ENCODE measurements at places on chromosomes 1 and 21.

GRCh38 chr1:45266151-45266801 lies 59.9 kb upstream of the ZSWIM5 start:
- H3K36me3 ChIP-seq: peaks cover 13% of the 10 kb centered on the region
- peaks cover 2% of the 10 kb centered on the region for H3K27me3 ChIP-seq
- no peak for DNase-seq

GRCh38 chr1:47396671-47397196 lies 19.4 kb upstream of the FOXE3 start:
- no peak overlapping the region for H3K4me3 ChIP-seq
- no peaks in the 10 kb centered on the region for H3K36me3 ChIP-seq
- H3K27ac ChIP-seq: no peak overlapping the region
- H3K27me3 ChIP-seq: peaks cover 2% of the 10 kb centered on the region
- no peak for DNase-seq

GRCh38 chr1:72483846-72484357 lies 201.6 kb upstream of the NEGR1 start:
- H3K4me1 ChIP-seq: no peaks in the 10 kb centered on the region
- H3K36me3 ChIP-seq: peaks cover 16% of the 10 kb centered on the region
- no peaks in the 10 kb centered on the region for H3K27me3 ChIP-seq
- H3K27ac ChIP-seq: no peak overlapping the region
- no peak for DNase-seq
- no peak overlapping the region for H3K4me3 ChIP-seq

DNA sequence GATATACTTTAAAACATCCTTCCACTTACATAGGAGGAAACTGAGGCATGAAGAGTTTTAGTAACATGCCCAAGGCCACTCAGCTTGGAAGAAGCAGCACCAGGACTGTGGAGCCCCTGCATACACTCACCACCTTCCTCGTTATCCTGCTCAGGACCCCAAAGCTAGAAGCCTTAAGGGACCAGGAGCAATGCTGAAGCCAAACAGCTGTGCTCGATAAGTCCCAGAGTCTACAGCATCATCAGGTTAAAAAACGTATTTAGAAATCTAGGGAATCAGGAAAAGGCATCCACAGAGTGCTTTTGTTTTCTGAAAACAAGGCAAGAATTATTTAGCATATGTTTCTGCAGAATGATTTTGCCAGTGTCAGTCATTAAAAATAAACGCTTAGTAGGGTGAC lies 301.7 kb upstream of the ESRRG start:
- no peak overlapping the region for H3K4me3 ChIP-seq
- H3K4me1 ChIP-seq: no peaks in the 10 kb centered on the region
- H3K36me3 ChIP-seq: no peaks in the 10 kb centered on the region

DNA sequence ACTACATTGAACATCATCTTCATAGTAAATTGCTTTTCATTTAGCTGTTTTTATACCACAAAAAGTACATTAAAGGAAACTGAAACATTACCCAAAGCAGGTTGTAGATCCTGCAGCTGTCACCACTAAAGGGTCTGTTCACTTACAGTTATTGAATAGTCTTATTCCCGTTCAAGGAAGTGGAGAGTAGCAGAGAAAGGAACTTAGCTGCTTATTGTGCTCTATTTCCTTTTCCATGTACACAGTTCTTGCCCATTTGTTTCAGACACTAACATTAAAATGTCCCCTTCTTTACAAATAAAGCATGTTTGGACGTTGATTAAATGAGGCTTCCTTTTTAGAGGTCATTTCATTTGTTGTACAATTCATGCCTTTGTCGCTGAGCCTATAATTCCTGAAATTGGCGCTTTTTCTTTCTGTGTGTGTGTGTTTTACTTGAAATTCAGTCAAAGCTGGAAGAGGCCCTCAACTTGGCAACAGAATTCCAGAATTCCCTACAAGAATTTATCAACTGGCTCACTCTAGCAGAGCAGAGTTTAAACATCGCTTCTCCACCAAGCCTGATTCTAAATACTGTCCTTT lies 44.4 kb upstream of the BMP8A start:
- no peak for DNase-seq
- H3K4me1 ChIP-seq: no peaks in the 10 kb centered on the region
- H3K36me3 ChIP-seq: peaks cover 14% of the 10 kb centered on the region
- H3K4me3 ChIP-seq: no peak overlapping the region
- peak overlapping the region; percentile 15 for H3K27ac ChIP-seq

GRCh38 chr1:117527566-117528102 lies 78.2 kb upstream of the TENT5C start:
- no peaks in the 10 kb centered on the region for H3K27me3 ChIP-seq
- H3K4me1 ChIP-seq: no peaks in the 10 kb centered on the region
- H3K36me3 ChIP-seq: no peaks in the 10 kb centered on the region
- no peak overlapping the region for H3K27ac ChIP-seq
- no peak overlapping the region for H3K4me3 ChIP-seq

GRCh38 chr21:16420031-16420724 lies 690.4 kb downstream of the USP25 start:
- H3K27ac ChIP-seq: no peak overlapping the region
- H3K4me1 ChIP-seq: peaks cover 13% of the 10 kb centered on the region
- no peaks in the 10 kb centered on the region for H3K36me3 ChIP-seq
- no peak for DNase-seq
- no peaks in the 10 kb centered on the region for H3K27me3 ChIP-seq

GRCh38 chr1:176195547-176195946 lies 11.5 kb downstream of the COP1 start:
- H3K4me3 ChIP-seq: no peak overlapping the region
- H3K4me1 ChIP-seq: peaks cover 4% of the 10 kb centered on the region
- no peak for DNase-seq
- H3K27ac ChIP-seq: peak overlapping the region; percentile 48

DNA sequence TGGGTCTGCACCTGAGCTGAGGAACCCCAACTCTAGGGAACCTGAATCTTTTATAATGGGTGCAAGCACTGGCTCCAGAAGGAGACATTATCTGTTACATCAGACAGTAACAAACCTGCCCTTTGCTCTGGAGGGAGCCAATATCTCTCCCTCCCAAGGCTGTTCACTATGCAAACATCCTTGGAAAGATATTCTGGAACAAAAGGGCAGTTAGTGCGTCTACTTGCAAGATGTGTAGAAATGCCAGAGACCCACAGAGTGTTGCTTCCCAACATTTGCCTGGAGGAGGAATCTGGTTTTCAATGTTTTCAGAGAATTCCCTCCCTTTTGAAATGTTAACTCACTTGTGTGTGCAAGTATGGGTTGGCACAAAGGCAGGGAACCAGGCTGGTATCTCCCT lies 31.9 kb downstream of the UMODL1 start:
- no peaks in the 10 kb centered on the region for H3K36me3 ChIP-seq
- no peak for DNase-seq
- H3K27ac ChIP-seq: no peak overlapping the region
- H3K27me3 ChIP-seq: peaks cover 2% of the 10 kb centered on the region

DNA sequence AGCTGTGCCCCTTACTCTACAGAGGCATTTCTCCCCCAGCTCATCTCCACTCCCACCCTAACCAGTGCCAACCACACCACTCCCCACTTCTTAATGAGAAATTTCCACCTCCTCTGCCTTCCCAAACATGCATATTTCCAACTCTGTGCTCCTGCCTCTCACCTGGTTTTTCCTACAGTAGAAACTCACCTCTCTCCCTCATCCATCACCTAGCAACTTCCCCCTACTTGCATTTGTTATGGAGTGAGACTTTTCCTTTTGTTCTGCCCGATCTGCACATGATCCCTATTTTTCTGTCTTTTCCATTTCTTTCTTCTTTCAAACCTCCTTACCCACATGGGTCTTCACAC lies 11.9 kb downstream of the RGS8 start:
- DNase-seq: no peak
- peaks cover 57% of the 10 kb centered on the region for H3K4me1 ChIP-seq
- H3K4me3 ChIP-seq: peak overlapping the region; percentile 53
- H3K27ac ChIP-seq: peak overlapping the region; percentile 45
- no peaks in the 10 kb centered on the region for H3K36me3 ChIP-seq

DNA sequence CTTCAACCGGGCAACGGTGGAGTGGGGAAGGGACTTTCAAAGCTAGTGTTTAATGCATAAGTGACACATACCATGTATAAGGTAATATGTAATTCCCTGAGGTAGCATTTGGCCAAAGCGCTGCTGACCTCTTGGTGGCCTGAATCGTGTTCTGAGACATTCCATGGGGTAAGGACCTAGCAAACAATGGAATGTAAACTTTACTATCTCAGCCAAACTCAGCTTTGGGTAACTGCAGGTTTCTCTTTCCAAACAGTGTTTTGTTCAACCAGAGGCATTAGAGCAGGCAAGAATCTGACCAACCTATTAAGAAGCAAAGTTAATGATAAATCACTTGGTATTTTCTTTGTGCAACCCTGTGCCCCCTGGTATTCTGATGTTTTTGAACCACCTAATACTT lies 22.0 kb downstream of the TGFB2 start:
- no peaks in the 10 kb centered on the region for H3K36me3 ChIP-seq
- H3K4me1 ChIP-seq: peaks cover 12% of the 10 kb centered on the region
- H3K27me3 ChIP-seq: no peaks in the 10 kb centered on the region
- no peak overlapping the region for H3K4me3 ChIP-seq

DNA sequence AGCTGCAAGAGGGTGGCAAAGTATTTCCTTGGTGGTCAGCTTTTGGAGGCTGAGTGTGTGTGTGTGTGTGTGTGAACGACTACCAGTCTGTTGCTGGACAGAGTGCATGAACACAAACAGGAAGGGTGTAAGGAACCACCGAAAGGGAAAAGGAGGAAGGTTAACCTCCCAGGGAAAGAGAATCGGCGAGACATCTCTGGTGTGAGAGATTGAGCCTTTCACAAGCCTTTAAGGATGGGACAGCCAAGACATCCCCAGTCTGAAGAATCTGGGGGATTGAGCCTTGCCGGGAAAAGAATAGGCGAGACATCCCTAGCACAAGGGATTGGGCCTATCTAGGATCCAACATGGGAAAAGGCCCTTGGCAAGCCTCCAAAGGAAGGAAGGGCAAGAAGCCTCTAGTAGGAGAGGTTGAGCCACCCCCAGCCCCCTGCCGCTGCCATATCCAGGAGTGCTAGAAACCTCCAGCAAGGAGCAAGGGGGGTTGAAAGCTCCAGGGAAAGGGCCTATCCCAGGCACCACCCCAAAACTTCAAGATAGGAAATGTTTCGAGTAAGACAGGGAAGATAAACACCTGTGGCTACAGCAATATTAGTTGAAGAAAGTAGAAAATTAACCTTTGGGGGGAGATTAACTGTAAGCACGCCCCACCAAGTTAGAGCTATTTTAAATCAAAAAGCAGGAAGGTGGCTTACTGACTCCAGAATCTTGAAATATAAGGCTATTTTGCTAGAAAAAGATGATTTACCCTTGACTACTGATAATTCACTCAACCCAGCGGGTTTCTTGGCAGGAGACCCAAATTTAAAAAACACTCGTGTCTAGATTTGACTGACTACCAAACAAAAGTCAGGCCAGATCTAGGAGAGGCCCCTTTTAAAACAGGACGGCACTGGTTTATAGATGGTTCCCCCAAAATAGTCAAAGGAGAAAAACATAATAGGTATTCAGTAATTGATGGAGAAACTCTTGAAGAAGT lies 3.2 kb downstream of the TEX50 start:
- H3K4me3 ChIP-seq: no peak overlapping the region
- no peaks in the 10 kb centered on the region for H3K27me3 ChIP-seq
- H3K36me3 ChIP-seq: peaks cover 5% of the 10 kb centered on the region
- H3K4me1 ChIP-seq: no peaks in the 10 kb centered on the region

- no peak for DNase-seq
- H3K27ac ChIP-seq: no peak overlapping the region
- H3K27me3 ChIP-seq: peaks cover 16% of the 10 kb centered on the region
- no peaks in the 10 kb centered on the region for H3K36me3 ChIP-seq
- H3K4me1 ChIP-seq: peaks cover 21% of the 10 kb centered on the region
- H3K4me3 ChIP-seq: peak overlapping the region; percentile 38
Measured at GRCh38 chr1:1037366-1038327, 17.7 kb downstream of the AGRN start.

DNA sequence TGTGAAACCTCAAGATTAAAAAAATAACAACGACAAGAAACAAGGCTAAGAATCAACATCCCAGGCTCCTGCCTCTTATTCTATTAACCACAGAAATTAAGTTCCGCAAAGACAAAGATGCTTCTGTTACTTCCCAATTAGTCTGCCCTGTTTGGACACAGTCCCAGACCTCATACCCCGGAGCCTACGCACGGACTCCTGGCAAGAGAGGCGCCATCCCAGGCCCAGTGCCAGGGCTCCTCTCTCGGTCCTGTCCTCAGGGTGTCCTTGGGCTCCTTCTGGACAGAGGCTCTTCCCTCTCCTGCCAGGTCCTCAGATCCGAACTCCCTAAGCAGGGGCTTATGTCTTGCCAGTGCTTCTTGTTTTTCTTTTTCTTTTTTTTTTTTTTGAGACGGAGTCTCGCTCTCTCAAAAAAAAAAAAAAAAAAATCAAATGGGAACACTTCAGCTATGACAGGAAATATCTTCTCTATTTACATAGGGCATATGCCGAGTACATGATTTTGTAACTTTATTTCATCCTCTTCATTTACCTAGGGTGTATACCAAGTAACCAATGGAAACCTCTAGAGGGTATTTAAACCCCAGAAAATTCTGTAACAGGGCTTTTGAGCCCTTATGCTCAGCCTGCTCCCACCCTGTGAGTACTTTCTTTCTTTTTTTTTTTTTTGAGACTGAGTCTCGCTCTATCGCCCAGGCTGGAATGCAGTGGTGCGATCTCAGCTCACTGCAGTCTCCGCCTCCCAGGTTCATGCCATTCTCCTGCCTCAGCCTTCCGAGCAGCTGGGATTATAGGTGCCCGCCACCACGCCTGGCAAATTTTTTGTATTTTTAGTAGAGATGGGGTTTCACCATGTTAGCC lies 11.7 kb upstream of the ENO1 start:
- no peaks in the 10 kb centered on the region for H3K36me3 ChIP-seq
- DNase-seq: no peak
- no peak overlapping the region for H3K4me3 ChIP-seq
- H3K4me1 ChIP-seq: no peaks in the 10 kb centered on the region
- H3K27me3 ChIP-seq: no peaks in the 10 kb centered on the region

DNA sequence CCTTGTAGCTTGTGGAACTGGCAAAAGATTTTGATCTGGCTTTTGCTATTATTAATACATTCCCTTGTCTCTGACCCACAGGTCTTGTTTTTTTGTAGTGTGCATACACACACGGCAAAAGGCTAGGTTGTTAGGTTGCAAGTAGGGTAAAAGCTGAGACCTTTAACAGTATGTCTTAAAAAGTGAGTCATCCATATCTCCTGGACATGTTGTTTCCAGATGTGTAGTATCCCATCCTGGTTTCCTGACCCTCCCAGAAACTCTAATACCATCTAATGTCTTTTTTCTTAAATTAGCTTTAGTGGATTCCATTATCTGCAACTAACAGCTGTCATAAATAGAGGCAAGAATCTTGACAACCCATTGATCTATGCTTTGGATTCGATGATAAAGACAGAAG lies 14.7 kb downstream of the OVGP1 start:
- no peaks in the 10 kb centered on the region for H3K36me3 ChIP-seq
- H3K27ac ChIP-seq: no peak overlapping the region
- no peaks in the 10 kb centered on the region for H3K4me1 ChIP-seq

All from glutamatergic neuron (in vitro differentiated cells).